Ammon's horn (tissue), 1 donor: ENCODE measurements at places on chromosomes 13 and 19.

DNA sequence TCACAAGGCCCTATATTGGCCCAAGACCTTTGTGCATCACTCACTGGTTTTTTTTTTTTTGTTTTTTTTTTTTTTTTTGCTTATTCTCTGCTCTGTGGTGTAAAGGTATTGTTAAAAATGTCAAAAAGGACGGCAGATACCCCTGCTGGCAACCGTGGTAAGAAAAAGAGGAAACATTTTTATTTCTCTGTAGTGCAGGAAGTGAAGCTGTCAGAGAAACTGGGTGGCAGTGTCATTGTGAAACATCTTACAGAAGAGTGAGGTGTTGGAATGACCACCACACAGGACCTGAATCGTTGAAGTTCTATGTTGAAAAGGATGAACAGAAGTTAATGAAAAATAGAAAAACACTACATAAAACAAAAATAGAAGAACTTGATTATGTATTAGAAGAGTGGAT lies 346.4 kb downstream of the FGF9 start:
- DNase-seq: no peak

- DNase-seq: no peak
Measured at GRCh38 chr13:111947876-111948275, 119.1 kb upstream of the SOX1 start.

GRCh38 chr19:4360641-4361151 lies 17.3 kb downstream of the MPND start:
- DNase-seq: no peak

DNA sequence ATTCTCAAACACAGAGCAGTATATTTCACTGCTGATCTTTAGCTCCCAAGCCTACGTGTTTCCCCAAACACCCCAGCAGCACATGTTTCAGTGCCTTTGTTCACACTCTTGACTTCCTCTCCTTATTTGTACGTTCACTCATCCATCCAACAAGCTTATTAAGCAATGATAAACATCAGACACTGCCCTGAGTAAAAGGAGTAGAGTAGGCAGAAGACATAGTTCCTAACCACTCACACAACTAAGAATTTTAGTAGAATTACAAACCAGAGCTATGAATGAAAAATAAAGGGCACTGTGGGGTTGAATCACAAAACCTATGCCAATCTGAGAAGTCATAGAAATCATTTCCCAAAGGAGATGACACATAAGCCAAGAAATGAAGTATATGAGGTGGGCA lies 213.5 kb downstream of the DIAPH3 start:
- no peak for DNase-seq
